ENCODE measurements at places on chromosomes 6 and 20.
A peak's percentile ranks its signal among the peaks of the same experiment; 100 is the strongest.

- no peak for DNase-seq
These were observed 80.6 kb downstream of the NCOA7 start for GRCh38 chr6:125871365-125871764.

DNA sequence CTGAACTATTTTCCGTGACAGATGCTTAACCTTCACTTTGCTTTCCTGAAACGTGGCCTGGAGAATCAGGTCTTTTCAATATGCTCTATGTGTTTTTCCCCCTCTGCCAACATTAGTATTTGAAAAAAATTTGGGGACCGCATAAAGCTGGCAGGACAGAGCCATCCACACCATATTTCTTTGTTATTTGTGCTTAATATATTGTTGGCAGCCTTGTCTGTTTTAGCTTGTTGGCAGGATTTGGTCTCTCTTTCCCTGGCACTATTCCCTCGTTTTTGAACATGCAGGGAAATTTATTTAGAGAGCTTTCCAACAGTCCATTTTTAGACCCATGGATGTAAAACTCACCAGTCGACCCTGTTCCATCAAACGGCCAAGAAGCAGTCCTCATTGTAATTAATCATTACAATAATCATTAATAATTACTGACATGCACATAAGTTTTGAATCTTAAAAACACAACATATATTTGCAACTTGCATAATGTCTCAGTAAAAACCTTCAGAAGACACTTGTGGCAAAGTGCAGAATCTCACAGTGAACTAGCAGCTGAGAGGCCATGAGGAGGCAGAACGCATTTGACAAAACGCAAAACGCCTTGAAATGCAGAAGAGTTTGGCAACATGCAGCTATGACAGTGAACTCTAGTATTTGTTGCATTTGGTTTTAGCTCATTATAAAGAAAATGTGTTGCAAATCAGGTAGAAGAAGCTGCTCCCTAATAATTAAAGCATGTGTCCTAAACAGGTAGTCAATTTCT lies 514.2 kb downstream of the C6orf118 start:
- DNase-seq = no peak

GRCh38 chr6:126040826-126041225 lies 54.5 kb downstream of the TRMT11 start:
- peak; percentile 45 for DNase-seq

DNA sequence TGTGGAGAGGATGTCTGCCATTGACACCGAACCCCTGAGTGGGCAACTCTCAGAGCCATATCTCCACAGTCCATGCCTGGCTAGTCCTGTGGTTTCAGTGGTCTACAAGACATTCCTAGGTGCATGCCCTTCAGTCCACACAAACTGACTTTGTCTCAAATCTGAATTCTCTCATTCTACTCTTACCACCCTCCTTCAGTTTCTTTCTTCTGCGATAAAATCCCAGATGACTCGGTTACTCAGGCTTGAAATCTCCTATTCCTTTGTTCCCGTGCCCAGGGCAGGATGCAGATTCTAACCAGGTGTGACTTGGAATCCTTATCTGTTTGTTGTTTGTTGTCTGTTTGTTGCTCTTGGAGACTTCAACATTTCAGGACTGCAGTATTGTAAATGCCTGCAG lies 9.3 kb downstream of the CDS2 start:
- no peak for DNase-seq

DNA sequence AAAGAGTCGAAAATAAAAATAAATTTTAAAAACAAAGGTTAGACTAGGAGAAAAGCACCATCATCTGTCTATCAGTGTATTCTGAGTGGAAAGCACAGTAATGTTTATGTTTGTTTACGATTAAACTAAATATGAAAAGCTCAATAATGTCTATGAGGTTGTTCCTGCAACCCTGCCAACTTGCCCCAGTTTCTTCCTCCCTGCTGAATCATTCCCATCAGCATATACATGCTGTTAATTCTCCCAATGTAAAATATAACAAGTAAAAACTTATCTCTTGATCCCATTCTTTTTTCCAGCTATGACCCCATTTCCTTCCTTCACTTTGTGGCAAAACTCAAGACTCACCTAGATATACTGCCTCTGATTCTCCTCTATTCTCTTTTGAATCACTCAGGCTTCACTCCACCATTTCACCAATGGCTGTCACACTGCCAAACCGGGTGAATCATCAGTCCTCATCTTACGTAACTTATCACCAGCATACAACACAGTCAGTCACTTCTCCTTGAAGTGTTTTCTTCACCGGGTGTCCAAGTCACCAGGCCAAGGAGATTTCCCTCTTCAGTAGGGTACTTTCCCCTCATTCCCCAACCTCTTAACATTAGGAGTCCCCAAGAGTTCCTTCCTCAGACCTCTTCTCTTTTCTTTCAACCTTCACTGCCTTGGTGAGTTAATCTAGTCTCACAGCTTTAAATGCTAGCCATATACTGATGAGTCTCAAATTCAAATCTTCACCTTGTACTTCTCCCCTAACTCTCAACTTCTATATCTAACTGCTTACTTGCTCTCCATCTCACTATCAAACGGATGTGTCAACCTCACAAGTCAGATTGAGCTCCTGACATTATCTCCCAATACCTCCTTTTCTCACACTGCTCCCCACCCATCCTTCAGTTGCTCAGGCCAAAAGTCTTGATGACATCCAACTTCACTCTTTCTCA lies 6.2 kb downstream of the TMEM242 start:
- peak; percentile 97 for DNase-seq

DNA sequence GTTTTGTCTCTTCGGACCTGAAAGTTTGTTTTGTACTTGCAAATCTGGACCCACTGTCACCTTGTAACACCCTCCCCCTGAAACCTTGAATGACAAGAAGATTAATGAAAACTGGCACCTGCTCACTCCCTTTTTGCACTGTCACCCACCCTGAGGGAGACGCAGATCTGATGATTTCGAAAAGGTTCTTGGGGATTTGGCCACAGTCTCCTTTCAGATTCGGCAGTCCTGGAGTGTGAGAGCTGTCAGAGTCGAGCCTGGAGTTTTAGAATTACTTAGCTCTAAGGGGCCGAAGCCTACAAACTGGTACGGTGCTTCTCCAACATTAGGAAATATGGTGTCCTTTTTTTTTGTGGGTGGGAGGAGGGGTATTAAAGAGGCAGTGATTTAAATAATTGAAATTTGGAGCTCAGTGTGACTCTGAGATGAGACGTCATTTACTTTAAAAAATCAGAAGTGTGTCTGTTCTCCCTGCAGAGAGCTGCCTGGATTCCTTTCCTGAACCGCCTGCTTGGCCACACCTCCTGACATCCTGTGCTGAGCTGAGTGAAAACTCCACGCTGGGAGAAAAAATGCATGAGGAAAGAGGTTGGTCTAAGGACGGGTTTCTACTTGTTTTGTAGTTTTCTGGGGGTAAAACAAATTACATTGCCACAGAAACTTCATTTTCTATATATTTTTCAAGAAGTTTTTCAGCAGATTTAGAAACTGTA lies 447.0 kb upstream of the CDH4 start:
- DNase-seq = no peak
